ENCODE measurements at places on chromosomes 12 and 14. TPM values are rescaled to one million over a fixed set of nuclear protein-coding genes. Genes with fewer than 3 reads are reported as not detected.

GRCh38 chr14:49939884-49940510 is 47.1 kb downstream of the ARF6 start:
- DNase-seq, result no peak

DNA sequence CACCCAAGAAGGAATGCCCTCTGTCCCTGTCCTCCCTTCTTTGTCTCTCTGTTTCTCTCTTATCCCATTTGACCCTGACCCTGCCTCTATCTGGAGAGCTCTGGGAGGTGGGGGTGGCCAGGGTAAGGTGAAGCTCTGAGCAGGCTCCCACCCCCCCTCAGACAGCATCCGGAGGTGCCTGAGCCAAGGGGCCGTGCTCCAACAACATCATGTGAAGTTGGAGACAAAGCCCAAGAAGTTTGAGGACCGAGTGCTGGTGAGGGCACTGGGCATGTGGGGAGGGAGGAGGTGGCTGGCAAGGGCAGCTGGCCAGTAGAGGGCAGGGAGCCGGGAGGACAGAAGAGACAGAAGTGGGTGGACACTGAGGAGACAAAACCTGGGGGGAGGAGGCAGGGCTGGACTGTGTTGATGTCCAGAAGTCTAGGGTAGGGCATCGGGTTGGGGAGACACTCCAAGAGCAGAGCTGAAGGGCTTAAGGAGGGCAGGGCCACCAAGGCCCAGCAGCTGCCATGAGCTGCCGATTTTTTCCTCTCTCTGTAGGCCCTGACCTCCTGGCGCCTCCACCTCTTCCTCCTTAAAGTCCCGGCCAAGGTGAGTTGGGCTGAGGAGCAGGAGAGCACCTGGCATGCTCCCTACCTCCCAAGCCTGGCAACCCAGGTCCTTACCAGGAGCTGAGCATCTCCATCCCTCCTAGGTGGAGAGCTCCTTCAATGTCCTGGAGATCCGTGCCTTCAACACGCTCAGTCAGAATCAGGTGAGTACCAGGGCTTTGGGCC is 1.9 kb downstream of the CARMIL3 start:
- DNase-seq, result no peak

DNA sequence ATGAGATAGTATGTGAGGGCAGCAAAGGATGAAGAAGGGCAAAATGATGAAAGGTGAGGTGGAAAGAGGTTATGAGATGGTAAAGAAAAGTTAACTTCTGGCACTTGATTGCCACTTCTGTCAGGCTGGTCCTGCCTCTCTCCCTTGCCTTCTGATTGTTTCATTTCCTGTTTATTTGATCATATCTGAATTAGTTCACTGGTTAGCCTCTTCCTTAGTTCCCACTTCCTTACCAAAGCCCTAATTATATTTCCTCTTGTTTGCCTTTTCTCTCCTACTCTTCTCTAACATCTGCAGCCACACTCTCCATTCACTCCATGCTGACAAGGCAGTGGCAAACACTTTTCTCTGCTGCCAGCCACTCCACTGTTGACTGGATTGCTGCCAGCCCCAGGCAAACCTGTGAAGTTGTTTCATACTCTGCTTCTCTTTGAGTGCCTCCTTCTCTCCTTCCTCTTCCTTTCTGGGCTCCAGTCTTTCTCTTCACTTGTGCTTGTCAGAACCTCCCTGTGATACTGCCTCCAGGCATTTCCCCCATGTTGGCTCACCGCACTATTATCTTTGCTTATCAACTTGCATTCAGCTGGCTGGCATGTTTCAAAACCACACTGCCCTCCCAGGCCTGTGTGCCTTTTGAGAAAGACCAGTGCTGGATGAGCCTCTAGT is 8.1 kb downstream of the PNP start:
- no peak for DNase-seq

Gene ASPG
- not detected for total RNA-seq

GRCh38 chr12:108369736-108370396 is 30.8 kb upstream of the CMKLR1 start:
- DNase-seq, result no peak

Gene GNPNAT1
- 9.7 TPM for total RNA-seq

Measured in activated B cell treated with CpG ODN at 0.5 μM for 24 hours (primary cell).